Calu3 (cell line): ENCODE measurements at places on chromosomes 4 and X. TPM values are rescaled to one million over a fixed set of nuclear protein-coding genes. Genes with fewer than 3 reads are reported as not detected.

The FGG gene
- total RNA-seq = 0.24 TPM in 1 of 2 replicates, not detected in the other

The ADRA2C gene
- 2.4 and 3.4 TPM in 2 replicates for total RNA-seq

DNA sequence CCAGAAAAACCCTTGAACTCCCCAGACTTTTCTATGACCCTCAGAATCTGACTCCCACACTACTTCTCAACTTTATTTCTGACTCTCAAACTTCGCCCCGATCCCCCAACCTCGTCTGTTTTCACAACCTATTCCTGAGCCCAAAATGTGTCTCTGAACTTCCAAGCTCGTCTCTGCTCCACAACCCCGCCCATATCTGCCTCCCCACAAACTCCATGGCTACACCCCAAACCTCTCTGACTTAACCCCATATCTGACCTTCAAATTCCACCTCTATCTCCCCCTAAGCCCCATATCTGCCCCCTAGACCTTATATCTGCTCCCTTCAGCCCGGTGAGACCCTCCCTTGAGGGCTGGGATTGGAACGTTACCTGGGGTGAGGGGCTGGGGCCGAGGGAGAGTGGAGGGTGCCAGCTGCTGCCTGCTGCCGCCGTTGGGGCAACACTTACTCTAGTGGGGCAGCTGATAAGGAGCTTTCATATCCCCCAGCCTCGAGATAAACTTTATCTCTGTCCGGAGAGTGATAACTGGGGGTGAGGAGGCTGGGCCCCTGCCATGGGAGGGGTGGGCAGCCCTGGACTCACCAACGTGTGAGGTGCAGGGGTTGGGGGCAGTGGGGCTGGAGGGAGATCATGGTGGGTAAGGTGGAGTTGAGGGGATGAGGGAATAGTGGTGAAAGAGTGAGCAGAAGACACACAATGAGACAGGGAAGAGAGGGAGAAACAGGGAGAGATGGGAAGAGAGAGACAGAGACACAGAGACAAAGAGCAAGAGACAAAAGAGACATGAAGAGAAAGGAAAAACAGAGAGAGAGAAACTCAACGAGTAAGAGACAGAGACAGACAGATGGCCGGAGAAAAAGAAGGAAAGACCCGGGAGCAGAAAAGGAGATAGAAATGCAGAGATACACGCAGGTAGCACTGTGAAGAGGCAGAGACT lies 1.4 kb downstream of the GATA1 start:
- H3K4me1 ChIP-seq = no peaks in the 10 kb centered on the region
- H3K36me3 ChIP-seq = no peaks in the 10 kb centered on the region
- no peak overlapping the region for H3K27ac ChIP-seq
- DNase-seq = no peak

GRCh38 chrX:48505481-48505880 lies 3.3 kb upstream of the PORCN start:
- peaks cover 8% of the 10 kb centered on the region for H3K4me1 ChIP-seq
- H3K27ac ChIP-seq = no peak overlapping the region
- no peak for DNase-seq
- peaks cover 21% of the 10 kb centered on the region for H3K36me3 ChIP-seq
- no peak overlapping the region for H3K4me3 ChIP-seq
- H3K27me3 ChIP-seq = no peaks in the 10 kb centered on the region

DNA sequence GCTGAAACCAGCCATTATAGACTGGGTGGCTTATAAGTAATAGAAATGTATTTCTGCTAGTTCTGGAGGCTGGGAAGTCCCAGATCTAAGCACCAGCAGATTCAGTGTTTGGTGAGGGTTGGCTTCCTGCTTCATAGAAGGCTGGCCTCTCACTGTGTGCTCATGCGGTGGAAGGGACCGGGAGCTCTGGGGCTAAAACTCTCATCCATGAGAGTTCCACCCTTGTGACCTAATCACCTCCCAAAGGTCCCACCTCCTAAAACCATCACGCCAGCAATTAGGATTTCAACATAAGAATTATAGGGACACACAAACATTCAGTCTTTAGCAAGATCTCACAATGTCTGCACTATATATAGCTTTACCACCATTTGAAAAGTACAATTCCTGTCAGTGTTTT lies 215.2 kb downstream of the CBR4 start:
- H3K36me3 ChIP-seq = no peaks in the 10 kb centered on the region
- no peak for DNase-seq
- no peak overlapping the region for H3K27ac ChIP-seq
